ENCODE measurements at places on chromosomes 2 and 18.

GRCh38 chr2:221896505-221897151, 324.5 kb upstream of the EPHA4 start:
- no peak for DNase-seq

- no peak for DNase-seq
Measured at GRCh38 chr2:16587601-16588000, 78.0 kb downstream of the CYRIA start.

DNA sequence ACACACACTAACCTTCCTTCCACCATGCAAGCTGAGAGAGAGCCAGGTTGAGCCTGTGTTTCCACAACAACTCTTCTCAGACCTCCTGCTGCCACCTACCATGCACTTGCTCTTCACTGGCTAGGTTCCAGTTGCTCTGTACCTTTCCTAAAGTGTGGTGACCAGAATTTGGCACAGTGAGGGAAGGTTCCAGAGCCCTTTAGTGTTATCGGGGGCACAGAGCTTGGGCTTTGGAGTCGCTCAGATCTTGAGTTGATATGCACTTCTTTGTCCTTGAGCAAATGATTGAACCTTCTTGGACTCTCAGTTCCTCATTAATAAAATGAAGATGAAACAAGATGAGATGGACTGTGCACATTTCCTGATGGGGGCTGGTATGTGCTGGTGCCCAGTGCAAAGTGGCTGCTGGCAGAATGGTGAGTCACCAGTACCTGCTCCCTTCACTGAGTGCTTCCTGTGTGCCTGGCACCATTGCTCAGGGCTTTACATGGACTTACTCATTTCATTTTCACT, 47.1 kb downstream of the NEDD4L start:
- no peak for DNase-seq

GRCh38 chr2:188766471-188766856, 207.7 kb upstream of the COL3A1 start:
- no peak for DNase-seq

DNA sequence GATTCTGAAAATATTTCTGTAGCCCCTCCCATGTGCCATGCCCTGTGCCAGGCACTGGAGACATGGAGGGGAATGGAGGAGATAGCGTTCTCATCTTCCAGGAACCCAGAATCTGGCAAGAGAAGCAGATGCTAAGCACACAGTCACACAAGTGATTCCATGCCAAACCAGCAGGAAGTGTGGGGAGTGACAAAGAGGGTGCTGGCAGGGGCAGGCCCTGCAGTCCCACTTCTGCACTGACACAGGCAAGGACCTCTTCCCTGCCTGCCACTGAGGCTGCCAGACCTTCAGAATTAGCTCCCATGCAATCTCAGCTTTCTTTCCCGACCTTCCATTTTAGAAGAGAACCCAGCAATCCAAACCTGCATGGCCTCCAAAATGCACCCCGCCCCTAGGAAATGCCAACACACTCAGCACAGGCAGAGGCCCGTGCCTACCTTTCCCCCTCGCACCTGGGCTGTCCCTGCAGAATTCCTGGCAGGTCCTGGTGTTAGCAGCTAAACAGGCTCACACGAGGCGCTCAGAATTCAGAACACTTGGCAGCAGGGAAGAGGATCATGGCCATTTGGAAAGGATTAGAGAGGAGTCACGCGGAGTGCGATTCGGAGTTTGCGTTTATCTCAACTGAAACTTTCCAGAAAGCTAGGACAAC, 155.3 kb downstream of the MSH2 start:
- no peak for DNase-seq

DNA sequence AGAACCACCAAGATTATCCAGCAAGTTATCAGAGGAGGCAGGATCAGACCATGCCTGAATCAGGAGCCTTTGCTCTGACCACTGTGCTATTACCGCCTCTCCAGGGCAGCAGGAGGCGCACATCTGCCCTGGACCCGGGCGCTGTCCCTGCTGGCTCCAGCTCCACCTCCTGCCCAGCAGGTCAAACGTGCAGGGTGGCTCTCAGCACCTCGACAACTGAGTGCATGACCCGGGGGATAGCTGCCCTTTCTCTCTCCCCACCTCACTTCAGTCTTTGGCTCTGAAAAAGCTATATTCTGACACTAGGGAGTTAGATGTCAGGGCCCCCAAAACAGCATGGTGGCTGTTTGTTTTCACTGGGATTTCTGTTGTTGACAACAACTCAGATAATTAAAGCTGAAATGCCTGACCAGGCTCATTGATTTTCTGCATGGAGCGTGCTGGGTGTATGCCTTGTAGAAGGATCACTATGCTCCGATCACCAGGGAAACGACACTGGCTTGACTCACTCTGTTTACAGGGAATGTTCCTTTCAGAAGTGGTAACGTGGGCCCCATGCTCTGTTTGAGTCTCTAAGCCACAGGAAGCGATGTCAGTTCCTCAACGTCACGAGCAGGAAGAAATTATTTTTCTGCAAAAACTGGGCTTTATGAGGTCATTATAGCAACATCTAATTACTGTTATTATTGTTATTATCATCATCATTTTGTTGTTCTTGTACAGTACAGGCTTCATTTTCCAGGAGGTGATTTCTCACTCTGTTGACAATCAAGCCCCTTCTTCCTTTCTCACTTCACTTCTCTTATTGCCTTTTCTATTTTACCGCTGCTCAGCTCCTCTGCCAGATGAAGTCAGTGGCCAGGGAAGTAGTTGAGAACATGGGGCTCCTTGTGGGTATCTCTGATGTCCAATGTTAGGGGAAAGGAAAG, 125.6 kb downstream of the PLB1 start:
- peak; percentile 71 for DNase-seq

GRCh38 chr2:191634791-191635190, 43.1 kb upstream of the NABP1 start:
- no peak for DNase-seq

GRCh38 chr18:27225947-27226481, 40.9 kb upstream of the CHST9 start:
- no peak for DNase-seq

DNA sequence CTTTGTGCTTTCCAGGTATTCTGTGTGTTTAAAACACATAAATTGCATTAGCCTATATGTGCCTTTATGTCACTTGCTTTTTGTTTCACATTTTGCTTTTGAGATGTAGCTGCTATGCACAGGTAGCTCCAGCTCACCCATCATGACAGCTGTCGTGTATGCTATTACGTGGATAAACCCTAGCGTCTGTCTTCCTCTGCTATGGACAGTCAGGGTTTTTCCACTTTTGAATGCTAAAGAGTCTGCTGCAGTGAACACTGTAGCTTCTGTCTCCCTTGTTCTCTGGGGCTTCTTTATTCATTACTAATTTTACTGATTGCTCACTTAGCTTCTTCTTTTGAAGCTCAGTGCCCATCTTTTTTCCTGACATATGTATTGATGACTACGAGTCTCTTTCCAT, 24.7 kb upstream of the MBP start:
- DNase-seq: no peak

DNA sequence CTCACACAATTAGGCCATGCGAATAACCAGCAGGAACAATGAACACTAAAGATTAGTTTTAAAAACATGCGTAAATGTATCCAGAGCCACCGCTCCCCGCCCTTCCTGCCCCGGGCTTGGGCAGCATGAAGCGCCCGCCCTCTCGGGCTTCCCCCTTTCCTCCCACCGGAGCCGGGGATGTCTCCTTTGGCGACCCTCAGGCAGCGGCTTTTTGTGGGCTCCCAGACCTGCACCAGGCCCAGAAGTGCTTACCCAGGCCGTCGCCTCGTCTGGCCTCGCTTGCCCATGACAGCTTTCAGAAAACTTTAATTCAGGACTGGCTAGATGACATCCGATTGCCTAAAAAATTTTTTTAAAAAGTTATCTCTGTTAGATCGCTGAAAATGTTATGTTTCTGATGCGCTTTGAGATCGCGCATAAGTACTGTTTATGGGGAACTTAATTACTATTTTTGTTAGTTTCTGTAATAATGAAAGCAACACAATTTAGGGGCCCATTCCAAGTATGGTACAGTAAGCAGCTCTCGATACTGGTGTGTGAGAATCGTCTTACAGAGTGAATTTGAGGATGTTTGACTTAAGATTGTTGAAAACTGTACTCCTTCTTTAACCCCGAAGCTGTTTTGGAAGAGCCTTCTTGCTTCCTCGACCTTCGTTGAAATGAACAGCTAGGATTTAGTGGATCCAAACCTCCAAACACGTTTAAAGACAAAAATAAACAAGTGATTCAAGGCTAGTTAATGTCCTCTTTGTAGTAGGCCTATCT, 1.1 kb downstream of the MAP3K20 start:
- DNase-seq: no peak

DNA sequence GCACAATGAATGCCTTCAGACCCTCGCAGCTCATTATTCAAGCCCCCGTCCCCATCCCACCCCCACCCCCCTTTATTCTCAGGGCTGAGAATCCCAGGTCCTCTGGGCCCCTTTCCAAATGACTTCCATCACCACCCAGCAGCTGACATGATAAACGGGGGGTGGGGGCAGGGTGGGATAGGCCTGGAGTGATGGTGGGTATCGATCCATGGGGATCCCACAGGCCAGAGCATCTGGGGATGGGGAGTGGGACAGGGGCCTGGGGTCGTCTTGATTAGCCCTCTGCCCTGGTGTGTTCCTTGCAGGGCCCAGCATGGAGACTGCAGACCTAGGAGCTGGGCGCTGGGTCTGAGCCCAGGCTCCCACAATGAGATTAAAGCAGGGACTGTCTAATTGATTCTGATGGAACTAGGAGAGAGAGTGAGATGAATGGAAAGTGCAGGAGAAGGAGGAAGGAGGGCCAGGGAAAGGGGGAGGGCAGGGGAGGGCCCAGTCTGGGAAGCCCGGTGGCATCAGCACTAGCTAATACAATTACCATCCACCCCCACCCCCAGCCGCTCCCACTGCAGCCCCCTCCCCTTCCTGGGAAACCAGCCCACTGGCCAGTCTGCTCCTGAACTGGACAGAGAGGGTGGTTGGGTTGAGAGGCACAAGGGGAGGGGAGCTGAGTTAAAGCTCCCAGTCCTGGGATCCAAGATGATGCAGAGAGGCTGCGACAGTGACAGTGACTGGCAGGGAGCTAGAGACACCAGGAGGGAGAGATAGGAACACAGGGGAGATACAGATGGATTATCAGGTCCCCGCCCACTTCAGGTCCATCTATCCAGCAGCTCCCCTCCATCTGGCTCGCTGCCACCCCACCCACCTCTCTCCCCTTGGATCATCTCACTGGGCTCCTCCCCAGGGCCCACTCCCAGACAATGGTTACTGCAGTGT, 13.1 kb upstream of the TNS1 start:
- no peak for DNase-seq

DNA sequence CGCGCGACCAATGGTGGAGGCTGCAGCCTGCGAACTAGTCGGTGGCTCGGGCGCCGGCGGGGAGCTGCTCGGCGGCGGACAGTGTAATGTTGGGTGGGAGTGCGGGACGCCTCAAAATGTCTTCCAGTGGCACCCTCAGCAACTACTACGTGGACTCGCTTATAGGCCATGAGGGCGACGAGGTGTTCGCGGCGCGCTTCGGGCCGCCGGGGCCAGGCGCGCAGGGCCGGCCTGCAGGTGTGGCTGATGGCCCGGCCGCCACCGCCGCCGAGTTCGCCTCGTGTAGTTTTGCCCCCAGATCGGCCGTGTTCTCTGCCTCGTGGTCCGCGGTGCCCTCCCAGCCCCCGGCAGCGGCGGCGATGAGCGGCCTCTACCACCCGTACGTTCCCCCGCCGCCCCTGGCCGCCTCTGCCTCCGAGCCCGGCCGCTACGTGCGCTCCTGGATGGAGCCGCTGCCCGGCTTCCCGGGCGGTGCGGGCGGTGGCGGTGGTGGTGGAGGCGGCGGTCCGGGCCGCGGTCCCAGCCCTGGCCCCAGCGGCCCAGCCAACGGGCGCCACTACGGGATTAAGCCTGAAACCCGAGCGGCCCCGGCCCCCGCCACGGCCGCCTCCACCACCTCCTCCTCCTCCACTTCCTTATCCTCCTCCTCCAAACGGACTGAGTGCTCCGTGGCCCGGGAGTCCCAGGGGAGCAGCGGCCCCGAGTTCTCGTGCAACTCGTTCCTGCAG, at the start of gene HOXD9:
Gene HOXD9 (plus strand): TSS at position 37 of the 728 bp plus-strand sequence. CDS start 50 bp downstream, at position 87.
- no peak for DNase-seq

GRCh38 chr2:63819256-63819655, 22.4 kb upstream of the UGP2 start:
- DNase-seq: no peak

DNA sequence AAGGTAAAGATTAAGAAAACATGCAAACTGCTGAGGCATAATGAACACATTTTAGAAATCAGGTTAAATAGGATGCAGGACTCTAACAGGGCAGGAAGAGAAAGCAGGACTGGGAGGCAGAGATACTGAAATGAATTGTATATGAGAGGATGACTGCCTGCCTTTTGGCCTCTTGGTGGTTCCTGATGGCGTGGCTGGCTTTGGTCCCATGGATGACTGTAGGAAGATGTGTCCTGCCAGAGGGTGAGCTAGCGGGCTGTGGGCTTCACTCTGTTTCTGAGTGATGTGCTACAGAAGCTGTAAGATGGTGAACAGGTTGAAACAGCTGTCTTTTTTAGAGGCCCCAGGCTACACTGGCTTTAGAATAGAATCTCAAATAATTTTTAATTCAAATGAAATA, 517.0 kb downstream of the SLC4A3 start:
- no peak for DNase-seq

DNA sequence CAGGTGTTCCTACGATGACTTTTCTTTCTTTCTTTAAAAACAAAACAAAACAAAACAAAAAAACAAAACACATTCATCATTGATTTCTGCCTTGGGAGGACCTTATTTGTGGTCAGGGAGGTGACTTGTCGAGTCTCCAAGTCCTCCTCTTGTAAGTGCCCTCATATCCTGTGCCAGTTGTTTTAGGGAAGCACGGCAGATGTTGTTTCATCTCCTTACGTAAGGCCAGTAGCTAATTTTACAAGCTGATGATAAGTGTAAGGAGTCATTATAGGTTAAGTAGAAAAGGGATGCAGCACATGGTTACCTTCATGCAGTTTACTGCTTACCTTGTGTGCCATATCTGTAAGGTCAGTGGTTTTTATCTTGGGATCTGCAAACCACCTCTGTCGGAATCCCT, 52.2 kb downstream of the MRPS9 start:
- DNase-seq: no peak

- DNase-seq: no peak
Measured at GRCh38 chr2:227186751-227187150, 22.3 kb downstream of the COL4A3 start.

- DNase-seq: no peak
Measured at GRCh38 chr2:212414767-212415211, 123.8 kb downstream of the ERBB4 start.

DNA sequence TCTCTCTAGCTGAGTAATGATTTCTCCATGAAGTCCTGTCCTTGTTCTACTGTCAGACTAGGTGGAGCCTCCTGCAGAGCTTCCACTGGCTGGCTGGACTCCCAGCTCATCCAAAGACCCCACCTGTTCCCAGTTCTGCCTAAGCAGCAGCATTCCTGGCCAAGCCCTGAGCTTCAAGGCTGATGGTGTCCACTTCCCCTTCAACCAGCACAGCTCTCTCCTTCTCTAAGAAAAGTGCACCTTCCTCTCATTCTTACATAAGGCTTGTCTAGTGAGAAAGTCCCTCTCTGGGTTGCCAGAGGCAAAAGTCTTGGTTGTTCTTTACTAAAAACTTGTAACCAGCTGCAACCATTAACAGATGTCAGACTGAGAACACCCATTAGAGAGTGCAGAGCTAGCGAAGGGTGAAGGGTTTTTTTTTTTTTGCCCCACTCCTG, 58.9 kb downstream of the CXCR4 start:
- no peak for DNase-seq

GRCh38 chr2:9473985-9474360, 378 bp upstream of the IAH1 start:
- DNase-seq: no peak

- DNase-seq: peak; percentile 11
Measured at GRCh38 chr2:45131587-45131986, 122.3 kb upstream of the SIX2 start.
